ENCODE measurements at places on chromosomes 4 and X. TPM values are rescaled to one million over a fixed set of nuclear protein-coding genes. Genes with fewer than 3 reads are reported as not detected.

DNA sequence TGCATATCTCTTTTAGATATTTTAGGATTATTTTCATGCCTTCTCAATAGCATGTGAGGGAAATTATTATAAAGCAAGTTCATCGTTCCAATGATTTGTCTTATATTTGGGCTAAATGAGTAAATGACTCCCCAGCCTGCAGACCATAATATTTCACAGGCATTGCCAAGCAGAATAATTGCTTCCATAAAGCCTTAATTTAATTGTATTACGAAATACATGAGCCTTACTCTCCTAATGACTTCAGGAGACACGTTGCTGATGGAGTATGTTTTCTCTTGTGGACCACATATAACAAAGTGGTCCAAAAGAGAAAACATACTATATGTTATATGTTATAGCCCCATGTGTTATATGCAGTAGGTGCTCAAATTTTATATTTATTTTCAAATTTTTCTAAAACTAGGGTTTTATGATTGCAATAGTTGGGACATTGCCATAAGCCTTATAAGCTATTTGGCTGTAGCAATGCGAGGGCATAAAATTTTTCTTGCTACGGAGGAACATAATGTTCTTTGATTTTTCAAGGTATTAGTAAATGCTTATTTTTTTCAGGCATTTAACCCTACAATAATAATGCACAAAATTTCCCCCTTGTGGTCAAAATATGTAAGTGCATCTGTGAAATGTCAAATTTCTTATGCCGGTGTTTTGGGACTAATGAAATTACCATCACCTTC, 26.2 kb upstream of the TMPRSS11D start:
- no peaks in the 10 kb centered on the region for H3K27me3 ChIP-seq
- no peak for DNase-seq
- H3K36me3 ChIP-seq, result no peaks in the 10 kb centered on the region
- no peak overlapping the region for H3K4me3 ChIP-seq
- no peaks in the 10 kb centered on the region for H3K4me1 ChIP-seq

DNA sequence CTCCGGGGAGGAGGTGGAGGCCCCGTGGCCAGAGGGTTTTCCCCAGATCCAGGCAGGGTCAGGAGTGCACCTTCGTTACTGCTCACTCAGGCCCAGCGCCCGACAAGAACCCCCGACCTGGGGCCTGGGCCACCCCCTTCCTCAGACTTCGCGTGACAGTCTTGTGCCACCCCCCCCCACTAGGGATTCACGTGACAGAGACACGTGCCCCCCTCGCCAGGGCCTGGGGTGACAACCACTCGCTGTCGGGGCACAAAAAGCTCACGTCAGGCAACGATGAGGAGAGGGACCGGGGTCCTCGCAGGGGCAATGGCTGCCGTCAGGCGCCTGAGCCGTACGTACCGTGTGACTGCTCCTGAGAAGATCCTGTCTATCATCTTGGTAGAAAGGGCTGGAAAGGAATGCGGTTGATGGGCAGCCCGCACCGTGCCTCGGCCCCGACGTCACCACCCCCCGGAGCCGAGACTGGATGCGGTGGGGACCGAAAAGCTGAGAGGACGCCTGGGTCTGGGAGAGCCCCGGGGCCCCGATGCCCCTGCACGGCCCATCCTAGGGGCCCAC, 23.0 kb upstream of the GTPBP6 start:
- H3K27ac ChIP-seq, result no peak overlapping the region
- H3K4me3 ChIP-seq, result no peak overlapping the region
- no peak for DNase-seq
- no peaks in the 10 kb centered on the region for H3K27me3 ChIP-seq
- H3K4me1 ChIP-seq, result no peaks in the 10 kb centered on the region

DNA sequence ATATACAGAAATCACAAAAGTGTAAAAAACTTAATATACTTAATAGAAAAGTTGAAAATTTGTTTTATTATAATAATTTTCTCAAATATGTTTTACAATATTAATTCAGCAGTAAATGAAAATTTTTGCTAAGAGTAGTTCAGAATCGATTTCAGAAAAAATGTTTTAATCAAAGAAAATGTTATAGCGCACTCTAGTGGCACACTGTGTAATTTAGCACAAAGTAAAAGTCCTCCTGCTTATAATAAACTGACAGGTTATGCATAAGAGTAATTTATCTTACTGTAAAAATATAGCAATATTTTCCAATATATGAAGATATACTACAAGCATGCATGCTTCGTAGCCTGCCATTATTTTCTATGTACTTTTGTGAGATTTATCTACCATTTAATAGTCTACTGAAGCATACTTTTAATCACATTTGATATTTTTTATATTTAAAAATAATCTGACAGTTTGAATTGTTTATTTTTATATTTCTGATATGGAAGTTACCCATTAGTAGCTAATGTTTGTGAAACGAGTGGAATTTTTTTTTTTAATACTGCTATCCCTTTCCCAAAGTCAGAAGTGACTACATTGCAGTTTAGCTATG, 217.9 kb upstream of the KLHL4 start:
- H3K36me3 ChIP-seq, result no peaks in the 10 kb centered on the region
- H3K4me3 ChIP-seq, result no peak overlapping the region
- H3K4me1 ChIP-seq, result no peaks in the 10 kb centered on the region
- no peak overlapping the region for H3K27ac ChIP-seq
- H3K27me3 ChIP-seq, result no peaks in the 10 kb centered on the region
- no peak for DNase-seq

DNA sequence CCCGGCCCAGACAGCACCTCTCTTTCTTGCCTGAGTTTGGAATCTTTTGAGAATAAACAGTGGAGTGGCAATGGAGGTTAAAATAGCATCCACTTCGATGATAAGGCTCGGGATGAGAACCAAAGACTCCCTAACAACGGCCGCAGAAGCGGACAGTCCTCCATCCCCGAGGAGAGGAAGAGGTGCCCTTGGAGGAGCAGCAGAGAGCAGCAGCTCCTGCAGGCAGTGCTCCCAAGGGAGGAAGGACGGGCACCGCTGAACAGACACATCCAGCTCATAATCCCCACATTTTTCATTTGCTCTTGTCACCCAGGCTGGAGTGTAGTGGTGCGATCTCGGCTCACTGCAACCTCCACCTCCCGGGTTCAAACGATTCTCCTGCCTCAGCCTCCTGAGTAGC, 61.3 kb downstream of the DCTD start:
- H3K27me3 ChIP-seq, result no peaks in the 10 kb centered on the region
- H3K36me3 ChIP-seq, result no peaks in the 10 kb centered on the region
- H3K4me1 ChIP-seq, result no peaks in the 10 kb centered on the region
- no peak overlapping the region for H3K27ac ChIP-seq

Gene CENPVL1
- total RNA-seq, result not detected

Gene EGFL6
- total RNA-seq, result 9.9 TPM

Gene SLITRK2
- total RNA-seq, result 0.10 TPM

Gene PWWP3B
- total RNA-seq, result not detected

Gene VSIG4
- 275 TPM for total RNA-seq

Gene ARX
- not detected for total RNA-seq

Gene ZNF157
- not detected for total RNA-seq
